ENCODE measurements at places on chromosomes 6 and 20. TPM values are rescaled to one million over a fixed set of nuclear protein-coding genes. Genes with fewer than 3 reads are reported as not detected.

The DYNLT2 gene
- 7.9 TPM for polyA plus RNA-seq

The PKHD1 gene
- polyA plus RNA-seq: 7.6 TPM

The SLC22A2 gene
- not detected for polyA plus RNA-seq

The TNXB gene
- polyA plus RNA-seq: 11.6 TPM

DNA sequence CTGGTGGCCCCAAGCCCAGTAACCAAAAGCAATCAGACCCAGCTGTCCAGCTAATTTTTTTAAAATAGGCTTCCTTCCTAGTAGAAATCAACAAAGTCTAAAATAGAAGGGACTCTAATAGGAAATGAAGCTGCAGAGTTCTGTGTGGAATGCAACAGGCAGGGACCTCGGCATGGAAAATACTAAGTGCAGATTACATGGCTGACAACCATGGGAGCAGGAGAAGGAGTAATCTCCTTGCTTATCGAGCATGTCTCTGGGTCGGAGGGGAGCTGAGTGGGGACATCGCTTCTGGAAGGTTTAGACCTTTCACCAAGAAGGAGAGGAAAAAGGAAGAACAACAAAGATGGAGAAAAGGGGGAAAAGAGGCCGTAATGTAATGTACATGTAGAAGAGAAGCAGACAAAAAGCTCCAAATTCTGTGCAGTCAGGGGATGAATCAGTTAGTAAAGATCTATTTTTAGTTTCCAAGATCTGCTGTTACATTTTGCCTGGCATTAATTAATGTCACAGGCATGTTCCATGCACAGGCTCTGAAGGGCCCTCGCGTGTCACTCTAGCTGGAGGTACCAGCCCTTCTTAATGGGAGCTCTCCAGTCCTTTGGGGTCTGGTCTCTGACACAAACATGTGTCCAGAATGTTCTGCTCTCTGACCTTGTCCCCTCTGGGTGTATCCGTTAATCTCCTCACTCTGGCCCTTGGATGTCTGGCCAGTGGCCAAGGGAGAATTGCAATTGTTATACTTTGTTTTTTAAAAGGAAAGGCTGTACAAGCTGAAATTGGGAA, 16.6 kb upstream of the ZNF831 start:
- DNase-seq: no peak

DNA sequence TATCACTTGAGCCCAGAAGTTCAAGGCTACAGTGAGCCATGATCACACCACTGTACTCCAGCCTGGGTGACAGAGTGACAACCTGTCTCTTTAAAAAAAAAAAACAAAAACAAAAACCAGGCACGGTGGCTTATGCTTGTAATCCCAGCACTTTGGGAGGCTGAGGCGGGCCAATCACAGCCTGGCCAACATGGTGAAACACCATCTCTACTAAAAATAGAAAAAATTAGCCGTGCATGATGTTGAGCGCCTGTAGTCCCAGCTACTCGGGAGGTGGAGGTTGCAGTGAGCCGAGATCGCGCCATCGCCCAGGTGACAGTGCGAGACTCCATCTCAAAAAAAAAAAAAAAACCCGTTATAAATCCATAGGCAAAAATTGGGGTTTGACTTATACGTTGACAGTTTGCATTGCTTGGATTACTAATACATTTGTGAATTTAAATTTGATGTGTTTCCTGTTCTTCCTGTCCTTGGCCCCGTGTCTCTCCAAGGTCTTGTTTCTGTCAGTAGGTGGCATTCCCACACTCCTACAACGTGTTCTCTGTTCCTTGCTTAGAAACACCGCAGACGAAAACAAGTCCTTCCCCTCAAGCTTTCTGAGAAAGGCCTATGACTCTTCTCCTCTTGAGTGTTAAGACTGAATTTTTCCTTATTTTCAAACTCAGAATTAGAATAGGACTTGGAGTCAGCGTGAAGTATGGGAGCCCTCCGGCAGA, 147.0 kb downstream of the DTNBP1 start:
- DNase-seq: no peak

DNA sequence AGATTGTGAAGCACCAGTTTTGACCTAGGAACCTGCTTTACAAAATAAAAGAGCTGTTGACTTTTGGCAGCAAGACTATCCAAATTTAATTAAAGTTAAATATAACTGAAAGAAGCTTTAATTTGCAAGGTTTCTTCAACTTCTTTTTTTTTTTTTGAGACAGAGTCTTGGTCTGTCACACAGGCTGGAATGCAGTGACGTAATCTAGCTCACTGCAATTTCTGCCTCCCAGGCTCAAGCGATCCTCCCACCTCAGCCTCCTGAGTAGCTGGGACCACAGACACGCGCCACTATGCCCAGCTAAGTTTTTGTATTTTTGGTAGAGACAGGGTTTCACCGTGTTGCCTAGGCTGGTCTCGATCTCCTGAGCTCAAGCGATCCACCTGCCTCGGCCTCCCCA, 13.7 kb upstream of the CSE1L start:
- DNase-seq: no peak

Data from right lung (tissue), 10 donors.